Amygdala (tissue), 56 donors: ENCODE measurements at places on chromosomes 7 and 10.

DNA sequence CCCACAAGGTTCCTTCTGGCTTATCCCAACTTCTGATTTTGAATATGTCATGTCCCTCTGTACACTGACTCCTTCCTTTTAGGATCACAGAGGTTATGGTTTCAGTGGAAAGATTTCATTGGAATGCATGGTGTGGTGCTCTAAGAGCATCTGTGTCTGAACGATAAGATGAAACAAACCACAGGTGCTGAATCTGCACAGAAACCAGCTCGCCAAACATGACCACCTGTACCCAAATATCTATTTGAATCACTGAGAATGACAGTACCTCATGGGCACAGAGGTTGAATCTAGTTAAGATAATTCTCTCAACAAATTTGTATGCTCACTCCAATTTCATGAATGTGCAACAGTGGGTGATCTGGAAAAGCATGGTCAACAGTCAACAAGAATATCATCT lies 105.3 kb downstream of the DGKI start:
- DNase-seq, result no peak

DNA sequence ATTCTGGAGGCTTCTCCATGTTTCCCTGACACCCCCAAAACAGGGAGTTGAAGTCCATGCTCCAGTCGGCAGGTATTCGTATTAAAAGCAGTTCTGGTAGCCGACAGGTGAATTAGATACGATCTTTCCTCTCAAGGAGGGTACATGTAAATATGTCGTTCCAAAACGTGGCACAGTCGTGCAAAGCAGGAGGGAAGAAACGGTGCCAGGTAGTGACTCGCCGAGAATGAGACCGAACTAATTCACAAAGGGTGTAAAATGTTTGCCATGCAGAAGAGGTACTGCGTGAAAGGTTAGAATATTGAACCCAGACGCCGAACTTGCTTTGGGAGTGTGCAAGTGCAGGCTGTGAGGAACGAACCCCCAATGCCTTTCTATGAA lies 483 bp downstream of the EDRF1 start:
- no peak for DNase-seq

DNA sequence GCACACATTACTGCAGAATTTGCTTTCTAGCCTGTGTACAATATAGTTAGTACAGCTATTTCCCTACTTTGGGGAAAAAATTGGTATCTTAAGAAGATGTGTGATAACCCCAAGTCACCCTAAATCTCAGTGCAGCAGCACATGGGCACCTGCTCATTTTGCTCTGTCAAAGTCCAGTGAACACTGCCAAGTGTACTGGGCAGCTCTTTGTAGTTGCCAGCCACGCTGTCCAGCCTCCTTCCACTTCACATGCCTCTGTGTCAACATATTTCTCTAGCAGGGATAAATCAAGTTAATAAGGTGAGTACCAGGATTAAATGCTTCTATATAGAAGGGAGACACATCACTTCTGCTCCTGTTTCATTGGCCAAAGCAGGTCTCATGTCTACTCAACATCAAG lies 87.1 kb upstream of the CDC14C start:
- DNase-seq, result no peak

- no peak for DNase-seq
Observed at GRCh38 chr7:113710310-113711096, 208.3 kb downstream of the PPP1R3A start.

DNA sequence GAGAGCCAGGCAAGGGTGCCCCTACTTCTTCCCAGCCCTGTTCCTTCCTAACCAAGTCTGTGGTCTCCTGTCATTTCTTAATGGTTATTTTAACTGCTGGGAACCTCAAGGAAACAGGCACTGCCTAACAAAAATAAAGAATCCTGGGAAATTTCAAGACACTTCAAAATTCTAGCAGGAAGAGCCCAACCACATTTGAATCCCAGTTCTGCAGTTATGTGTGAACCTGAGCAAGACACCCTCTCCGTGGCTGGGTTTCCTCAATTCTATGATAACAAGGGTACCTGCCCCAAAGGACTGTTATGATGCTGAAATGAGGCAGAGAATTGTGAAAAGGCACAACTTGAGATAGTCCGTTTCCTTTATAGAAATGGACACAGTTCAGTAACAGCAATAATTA lies 36.2 kb upstream of the DUSP5 start:
- DNase-seq, result no peak

- no peak for DNase-seq
Observed at GRCh38 chr10:29009464-29009863, 279.4 kb upstream of the LYZL1 start.

DNA sequence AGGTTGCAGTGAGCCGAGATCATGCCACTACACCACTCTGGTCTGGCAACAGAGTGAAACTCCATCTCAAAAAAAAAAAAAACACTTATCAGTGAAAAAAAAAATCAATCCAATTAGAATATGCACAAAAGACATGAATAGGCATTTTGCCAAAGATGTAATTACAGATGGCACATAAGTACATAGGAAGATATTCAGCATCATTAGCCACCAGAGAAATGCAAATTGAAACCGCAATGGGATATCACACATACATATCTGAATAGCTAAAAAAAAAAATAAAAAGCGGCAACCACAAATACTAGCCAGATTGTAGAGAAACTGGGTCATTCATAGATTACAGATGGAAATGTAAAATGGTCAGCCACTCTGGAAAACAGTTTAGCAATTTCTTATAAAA lies 1310.8 kb downstream of the XPNPEP1 start:
- DNase-seq, result no peak

DNA sequence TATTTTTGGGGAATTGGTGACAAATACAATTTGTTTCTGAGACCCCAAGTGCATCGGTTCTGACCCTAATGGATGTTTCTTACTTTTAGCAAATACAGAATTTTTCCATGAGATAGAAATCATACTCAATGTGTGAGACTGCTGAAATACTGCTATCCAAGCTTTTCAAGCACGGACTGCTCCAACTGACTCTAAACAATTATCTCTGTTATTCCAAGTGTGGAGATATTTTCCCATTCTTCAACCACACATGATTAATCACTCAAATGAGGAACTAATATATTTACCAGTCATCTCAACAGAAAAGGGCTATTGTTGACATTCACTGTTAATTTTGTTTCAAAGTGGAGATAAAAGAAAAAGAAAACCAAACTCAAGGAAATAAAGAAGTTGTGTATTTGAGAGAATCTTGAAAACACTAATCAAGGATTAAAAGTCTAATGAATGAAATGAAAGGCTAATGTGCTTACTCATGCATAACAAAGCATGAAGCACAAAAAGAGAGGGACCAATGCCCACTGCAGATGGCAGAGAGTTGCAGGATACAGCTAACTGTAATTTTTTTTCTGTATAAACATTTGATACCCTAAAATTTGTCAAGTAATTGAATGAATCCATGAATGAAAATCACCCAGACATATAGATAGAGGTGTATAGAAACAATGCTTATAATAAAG lies 423.6 kb downstream of the DGKB start:
- DNase-seq, result no peak
